ENCODE measurements at places on chromosomes 2 and 18.

DNA sequence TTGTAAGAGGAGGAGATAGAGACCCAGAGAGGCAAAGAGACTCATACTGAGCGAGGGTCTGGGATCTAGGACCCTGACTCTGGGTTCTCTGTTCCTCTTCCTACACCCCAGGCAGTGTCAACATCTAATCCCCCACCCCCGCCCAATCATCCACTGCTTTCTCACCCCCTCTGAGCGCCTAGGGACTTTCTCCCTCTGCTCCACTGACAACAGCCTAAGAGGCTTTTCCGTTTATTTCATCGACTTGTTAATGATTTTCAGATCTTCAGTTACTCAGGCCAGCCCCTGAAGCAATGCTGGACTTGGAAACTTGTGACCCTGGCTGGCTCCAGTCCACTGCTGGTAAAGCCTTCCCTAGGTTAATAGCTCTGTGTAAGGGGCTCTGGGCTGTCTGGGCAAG is 65.1 kb downstream of the TFCP2L1 start:
- no peak for DNase-seq

- no peak for DNase-seq
These were observed 583.4 kb downstream of the NRXN1 start for GRCh38 chr2:50448556-50448955.

- no peak for DNase-seq
These were observed 2.1 kb downstream of the PDIA6 start for GRCh38 chr2:10810202-10811161.

DNA sequence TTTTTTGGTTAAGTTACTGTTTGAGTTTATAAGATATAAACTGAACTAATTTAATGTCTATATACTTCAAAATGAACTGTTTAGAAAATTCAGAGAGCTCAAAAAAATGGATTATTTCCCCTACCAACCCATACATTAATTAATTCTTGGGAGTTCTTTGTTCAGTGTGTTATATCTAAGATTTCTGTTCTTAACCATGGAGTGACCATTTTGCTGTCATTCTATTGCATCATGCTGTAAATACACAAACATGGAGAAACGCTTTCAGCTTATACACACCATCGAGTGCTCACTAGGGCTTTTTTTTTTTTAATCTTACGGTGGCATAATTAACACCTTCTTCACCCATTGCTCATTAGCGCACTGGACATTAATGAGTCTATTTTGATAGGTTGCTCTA is 33.4 kb upstream of the TBR1 start:
- no peak for DNase-seq

- peak; percentile 73 for DNase-seq
These were observed at the start of gene SLC66A3 for GRCh38 chr2:11155381-11156035. Gene SLC66A3, plus strand, starts transcription at chr2:11155467. Its CDS starts 80 bp downstream, at chr2:11155547.

- DNase-seq = no peak
These were observed 146.8 kb upstream of the HS6ST1 start for GRCh38 chr2:128465246-128466170.

- DNase-seq = no peak
These were observed 776.6 kb downstream of the LRRTM4 start for GRCh38 chr2:76745605-76746004.

GRCh38 chr2:105100046-105100840 is 62.4 kb downstream of the MRPS9 start:
- DNase-seq = no peak

GRCh38 chr2:183031911-183032794 is 6.1 kb downstream of the NCKAP1 start:
- DNase-seq = no peak

DNA sequence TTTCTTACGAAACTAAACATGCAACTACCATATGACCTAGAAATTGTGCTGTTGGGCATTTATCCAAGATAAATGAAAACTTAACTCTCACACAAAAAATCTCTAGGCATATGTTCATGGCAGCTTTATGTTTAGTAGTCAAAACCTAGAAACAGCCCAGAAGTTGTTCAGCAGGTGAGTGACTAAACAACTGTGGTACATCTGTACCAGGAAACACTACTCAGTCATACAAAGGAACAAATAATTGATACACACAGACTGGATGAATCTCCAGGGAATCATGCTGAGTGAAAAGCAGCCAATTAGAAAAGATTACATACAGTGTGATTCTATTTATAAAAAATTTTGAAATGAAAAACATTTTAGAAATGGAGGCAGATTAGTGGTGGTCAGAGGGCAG is 29.3 kb downstream of the DYNC2LI1 start:
- DNase-seq = no peak

- no peak for DNase-seq
These were observed 430 bp downstream of the BIN1 start for GRCh38 chr2:127106457-127106990.

GRCh38 chr2:10225291-10226037 is 77.2 kb upstream of the HPCAL1 start:
- DNase-seq = no peak

GRCh38 chr2:217520356-217521010 is 482.3 kb downstream of the TNS1 start:
- no peak for DNase-seq

- no peak for DNase-seq
These were observed 9.4 kb upstream of the COLEC11 start for GRCh38 chr2:3585261-3586109.

- DNase-seq = no peak
These were observed 59.4 kb upstream of the HPCAL1 start for GRCh38 chr2:10242998-10243925.

Measured in activated naive CD4-positive, alpha-beta T cell treated with anti-CD3 and anti-CD28 coated beads for 36 hours (primary cell).